ENCODE measurements at places on chromosomes 4 and X. TPM values are rescaled to one million over a fixed set of nuclear protein-coding genes. Genes with fewer than 3 reads are reported as not detected.
A peak's percentile ranks its signal among the peaks of the same experiment; 100 is the strongest.

- no peaks in the 10 kb centered on the region for H3K27me3 ChIP-seq
- no peak overlapping the region for H3K27ac ChIP-seq
- no peak for DNase-seq
- no peaks in the 10 kb centered on the region for H3K36me3 ChIP-seq
These were observed 49.5 kb upstream of the SLC25A4 start for GRCh38 chr4:185093603-185094002.

DNA sequence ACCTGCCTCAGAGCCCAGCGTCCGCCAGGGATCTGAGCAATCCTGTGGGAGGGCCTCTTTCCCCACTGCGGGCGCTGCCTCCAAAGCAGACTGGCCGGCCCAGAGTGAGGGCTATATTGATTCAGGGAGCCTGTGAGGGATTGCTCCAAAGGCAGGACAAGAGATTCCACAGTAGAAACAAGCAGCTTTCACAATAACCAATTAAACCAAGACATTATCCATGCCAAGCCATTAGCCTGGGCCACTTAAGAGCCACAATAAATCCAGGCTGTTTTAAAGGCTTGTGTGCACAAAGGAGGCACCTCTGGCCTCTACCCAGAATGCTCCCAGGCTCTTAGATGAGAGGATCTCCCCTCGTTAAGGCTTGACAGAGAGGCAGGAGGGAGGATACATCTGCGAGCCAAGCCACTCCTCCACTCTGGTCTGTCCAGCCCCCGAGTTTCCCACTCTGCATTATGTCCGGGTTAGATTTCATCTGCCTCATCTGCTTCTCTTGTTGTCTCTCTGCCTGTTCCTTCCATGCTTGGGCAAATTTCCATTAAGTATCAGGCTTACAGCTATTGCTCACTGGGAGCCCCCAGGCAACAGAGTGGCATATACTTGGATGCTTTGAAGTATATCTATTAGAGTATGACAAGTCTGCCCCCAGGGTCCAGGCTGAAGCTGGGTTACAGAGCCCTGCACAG, 357.9 kb downstream of the UNC5C start:
- H3K27ac ChIP-seq = no peak overlapping the region
- H3K27me3 ChIP-seq = no peaks in the 10 kb centered on the region
- no peak for DNase-seq
- H3K4me3 ChIP-seq = no peak overlapping the region
- peaks cover 22% of the 10 kb centered on the region for H3K4me1 ChIP-seq
- H3K36me3 ChIP-seq = no peaks in the 10 kb centered on the region

- no peaks in the 10 kb centered on the region for H3K4me1 ChIP-seq
- no peak overlapping the region for H3K27ac ChIP-seq
- H3K36me3 ChIP-seq = no peaks in the 10 kb centered on the region
- no peak for DNase-seq
- H3K27me3 ChIP-seq = peaks cover 16% of the 10 kb centered on the region
These were observed 3.3 kb upstream of the LRAT start for GRCh38 chr4:154740462-154740861.

GRCh38 chr4:37821953-37822605, 4.4 kb upstream of the PGM2 start:
- H3K27ac ChIP-seq = no peak overlapping the region
- H3K4me3 ChIP-seq = no peak overlapping the region
- H3K27me3 ChIP-seq = no peaks in the 10 kb centered on the region
- DNase-seq = no peak
- H3K4me1 ChIP-seq = peaks cover 8% of the 10 kb centered on the region

GRCh38 chrX:314049-314448, 4.5 kb downstream of the GTPBP6 start:
- peaks cover 19% of the 10 kb centered on the region for H3K4me1 ChIP-seq
- H3K27ac ChIP-seq = no peak overlapping the region
- H3K4me3 ChIP-seq = no peak overlapping the region
- no peak for DNase-seq
- H3K27me3 ChIP-seq = no peaks in the 10 kb centered on the region

DNA sequence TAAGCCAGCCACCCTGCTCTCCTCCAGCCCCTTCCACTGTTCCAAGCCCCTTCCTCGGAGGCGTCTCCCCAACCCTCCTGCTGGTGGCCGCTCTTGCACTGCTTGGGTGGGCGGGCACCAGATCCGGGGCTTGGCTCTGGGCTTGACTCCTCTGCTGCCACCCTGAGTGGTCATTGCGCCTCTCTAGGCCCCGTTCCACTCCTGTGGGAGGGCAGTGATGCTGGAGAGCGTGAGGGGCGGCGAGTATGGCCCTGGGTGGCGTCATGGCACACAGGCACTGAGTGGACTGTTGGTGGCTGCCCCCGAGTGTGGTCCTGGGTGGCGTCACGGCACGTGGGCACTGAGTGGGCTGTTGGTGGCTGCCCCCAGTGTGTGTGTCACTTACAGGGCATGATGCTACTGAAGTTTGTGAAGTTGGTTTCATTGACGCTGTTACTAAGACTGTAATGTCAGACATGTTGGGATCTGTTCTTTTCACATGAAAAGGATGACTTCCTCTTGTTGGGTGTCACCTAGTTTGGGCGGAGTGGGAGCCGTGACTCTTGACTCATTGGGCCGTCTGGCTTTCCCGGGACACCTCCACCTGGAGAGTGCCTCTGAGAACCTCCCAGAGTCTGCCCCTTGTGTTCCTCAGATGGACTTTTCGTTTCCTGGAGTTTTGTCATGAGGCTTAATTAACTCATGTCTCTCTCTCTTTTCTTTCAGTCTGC, 55.9 kb upstream of the HGFAC start:
- H3K4me3 ChIP-seq = no peak overlapping the region
- no peaks in the 10 kb centered on the region for H3K36me3 ChIP-seq
- peaks cover 7% of the 10 kb centered on the region for H3K4me1 ChIP-seq
- no peak for DNase-seq
- H3K27me3 ChIP-seq = no peaks in the 10 kb centered on the region

- H3K4me3 ChIP-seq = no peak overlapping the region
- no peak overlapping the region for H3K27ac ChIP-seq
- no peaks in the 10 kb centered on the region for H3K36me3 ChIP-seq
- no peak for DNase-seq
- H3K4me1 ChIP-seq = no peaks in the 10 kb centered on the region
These were observed 1.1 kb downstream of the POLA1 start for GRCh38 chrX:24694825-24695224.

The CLNK gene
- 0.20 TPM for total RNA-seq

DNA sequence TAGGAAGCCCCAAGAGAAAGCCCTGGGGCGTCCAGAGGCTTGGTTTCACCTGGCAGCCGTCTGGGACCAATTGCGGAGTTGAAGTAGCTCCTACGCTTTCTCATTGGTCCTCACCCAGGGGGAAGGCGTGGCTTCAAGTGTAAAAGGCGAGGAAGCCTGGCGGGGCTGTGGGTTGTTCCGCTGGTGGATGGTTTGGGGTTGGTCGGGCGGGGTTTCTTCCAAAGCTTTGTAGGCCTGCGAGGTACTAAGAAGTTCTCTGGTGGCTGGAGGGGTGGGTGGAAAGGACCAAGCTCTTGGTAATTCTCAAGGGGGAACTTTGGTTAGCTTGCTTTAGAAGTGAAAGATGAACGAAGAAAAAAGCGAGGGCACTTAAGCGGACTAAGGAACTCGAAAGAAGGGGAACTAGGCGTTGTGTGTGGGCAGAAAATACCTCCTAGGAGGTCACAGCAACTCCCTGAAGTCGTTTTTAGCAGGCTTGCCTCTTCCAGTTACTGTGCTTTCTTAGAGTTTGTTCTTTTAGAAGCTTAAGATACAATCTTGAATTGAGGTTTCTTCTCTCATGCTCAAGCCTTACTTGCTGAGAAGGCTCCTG, 36.6 kb downstream of the CCNG2 start:
- no peaks in the 10 kb centered on the region for H3K27me3 ChIP-seq
- peaks cover 17% of the 10 kb centered on the region for H3K4me1 ChIP-seq
- peak overlapping the region; percentile 63 for H3K27ac ChIP-seq
- peak; percentile 66 for DNase-seq
- peak overlapping the region; percentile 45 for H3K4me3 ChIP-seq
- no peaks in the 10 kb centered on the region for H3K36me3 ChIP-seq

DNA sequence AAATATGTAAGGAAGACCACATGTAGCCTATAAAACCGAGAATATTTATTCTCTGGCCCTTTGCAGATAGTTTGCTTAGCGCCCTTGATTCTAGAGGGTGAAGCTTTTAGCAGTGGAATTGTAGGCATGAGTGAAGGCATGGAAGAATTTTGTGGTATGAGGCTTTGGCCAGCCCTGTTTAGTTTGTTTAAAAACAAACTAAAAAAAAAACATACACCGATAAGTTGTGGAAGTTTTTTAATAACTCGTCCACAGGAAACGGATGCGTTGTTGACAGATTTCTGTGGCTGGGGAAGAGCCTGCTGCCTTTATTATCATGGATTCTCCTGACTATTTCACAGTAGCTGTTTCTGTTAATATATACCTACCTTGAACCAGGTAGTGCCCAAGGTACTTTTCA, 194.7 kb upstream of the LNX1 start:
- H3K36me3 ChIP-seq = no peaks in the 10 kb centered on the region
- no peak overlapping the region for H3K4me3 ChIP-seq
- H3K27ac ChIP-seq = no peak overlapping the region
- DNase-seq = no peak

The CNKSR2 gene
- 10.4 TPM for total RNA-seq

The CDKL5 gene
- 4.4 TPM for total RNA-seq

GRCh38 chr4:61520166-61520565, 320.0 kb downstream of the ADGRL3 start:
- no peak overlapping the region for H3K27ac ChIP-seq
- H3K4me1 ChIP-seq = no peaks in the 10 kb centered on the region
- no peak overlapping the region for H3K4me3 ChIP-seq
- DNase-seq = no peak
- H3K36me3 ChIP-seq = no peaks in the 10 kb centered on the region

GRCh38 chr4:89837385-89837992, 528 bp upstream of the SNCA start:
- H3K4me3 ChIP-seq = peak overlapping the region; percentile 87
- no peaks in the 10 kb centered on the region for H3K36me3 ChIP-seq
- no peak for DNase-seq

GRCh38 chr4:40918330-40918729, 168.6 kb downstream of the NSUN7 start:
- no peaks in the 10 kb centered on the region for H3K27me3 ChIP-seq
- no peaks in the 10 kb centered on the region for H3K36me3 ChIP-seq
- H3K4me1 ChIP-seq = no peaks in the 10 kb centered on the region
- no peak overlapping the region for H3K4me3 ChIP-seq
- DNase-seq = no peak

The SATL1 gene
- not detected for total RNA-seq

DNA sequence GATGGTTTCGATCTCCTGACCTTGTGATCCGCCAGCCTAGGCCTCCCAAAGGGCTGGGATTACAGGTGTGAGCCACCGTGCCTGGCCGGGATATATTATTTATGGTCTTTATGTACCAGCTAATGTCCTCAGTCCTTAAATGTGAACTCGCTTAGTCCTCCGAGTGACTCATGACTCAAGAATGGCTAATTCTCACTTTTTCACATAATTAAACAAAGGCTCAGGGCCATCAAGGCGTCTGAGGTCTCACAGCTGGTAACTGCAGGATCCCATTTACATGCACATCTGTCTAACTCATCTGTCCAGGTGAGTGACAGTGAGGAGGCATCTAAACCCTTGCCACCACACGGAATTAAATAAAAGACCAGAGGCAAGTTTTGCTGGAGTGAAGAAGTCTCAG, 73.5 kb downstream of the HS3ST1 start:
- H3K27me3 ChIP-seq = no peaks in the 10 kb centered on the region
- no peak overlapping the region for H3K27ac ChIP-seq
- no peak overlapping the region for H3K4me3 ChIP-seq
- no peaks in the 10 kb centered on the region for H3K36me3 ChIP-seq
- no peak for DNase-seq

Measured in T-cell (primary cell).